IMR-90 (cell line): ENCODE measurements at places on chromosomes 4 and X. TPM values are rescaled to one million over a fixed set of nuclear protein-coding genes. Genes with fewer than 3 reads are reported as not detected.

DNA sequence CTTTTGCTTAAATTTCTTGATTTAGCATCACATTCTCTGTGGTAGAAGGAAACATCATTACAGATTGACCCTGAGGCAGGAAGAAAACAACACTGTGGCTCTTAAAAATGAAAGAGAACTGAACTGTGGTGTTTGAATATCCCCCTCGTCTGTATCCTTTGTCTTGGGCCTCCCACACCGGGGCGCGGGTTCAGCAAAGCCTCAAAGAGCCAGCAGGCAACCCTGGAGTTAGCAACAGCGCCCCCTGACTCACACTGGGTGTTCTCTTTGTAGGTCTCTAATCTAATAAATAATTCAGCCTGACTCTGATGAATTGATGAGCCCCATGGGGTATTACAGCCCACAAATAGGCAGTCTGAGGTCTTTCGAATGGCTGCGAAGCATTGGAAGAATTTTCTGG lies 46.1 kb upstream of the CTSO start:
- no peaks in the 10 kb centered on the region for H3K36me3 ChIP-seq
- no peak for DNase-seq
- H3K27ac ChIP-seq, result no peak overlapping the region
- H3K4me1 ChIP-seq, result no peaks in the 10 kb centered on the region
- H3K27me3 ChIP-seq, result no peaks in the 10 kb centered on the region

DNA sequence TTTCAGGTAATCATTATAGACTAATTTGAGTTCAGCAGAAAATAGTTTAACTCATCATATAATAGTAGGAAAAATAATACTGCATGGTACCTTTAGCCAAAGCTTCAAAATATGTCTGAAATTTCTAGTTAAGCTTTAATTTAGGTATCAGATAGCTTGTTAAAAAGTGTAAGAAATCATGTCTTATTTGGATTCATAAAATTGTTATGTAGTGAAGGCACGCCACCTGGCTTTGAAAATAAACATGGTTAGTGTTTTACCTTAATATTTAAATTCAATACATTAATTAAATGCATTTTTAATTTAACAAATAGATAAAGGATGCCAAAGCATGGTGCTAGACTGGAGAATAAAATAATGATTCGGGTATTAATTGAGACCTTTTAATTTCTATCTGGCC lies 211.4 kb downstream of the FSTL5 start:
- H3K4me3 ChIP-seq, result no peak overlapping the region
- H3K27ac ChIP-seq, result no peak overlapping the region
- no peak for DNase-seq
- no peaks in the 10 kb centered on the region for H3K27me3 ChIP-seq
- H3K36me3 ChIP-seq, result no peaks in the 10 kb centered on the region

DNA sequence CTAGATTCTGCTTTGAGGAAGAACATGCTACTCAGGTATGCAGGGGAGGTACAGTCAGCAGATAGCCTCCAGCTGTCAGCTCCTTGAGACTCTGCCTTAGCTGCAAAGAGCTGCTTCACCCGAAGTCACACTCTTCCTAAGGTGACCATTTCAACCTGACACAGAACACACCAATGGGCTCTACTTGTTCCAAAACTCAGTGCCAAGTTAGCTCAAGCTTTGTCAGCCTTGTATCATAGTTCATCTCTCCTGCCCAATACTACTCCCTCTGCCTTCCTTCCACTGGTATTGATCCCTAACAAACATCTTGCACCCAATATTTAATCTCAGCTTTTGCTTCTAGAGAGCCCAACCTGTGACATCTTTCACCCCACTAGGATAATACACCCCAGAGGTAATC lies 7.8 kb upstream of the SMARCA1 start:
- no peaks in the 10 kb centered on the region; the same call in 1 of the 2 replicates for H3K4me1 ChIP-seq
- H3K4me3 ChIP-seq, result no peak overlapping the region
- H3K27ac ChIP-seq, result no peak overlapping the region
- peaks cover 2% of the 10 kb centered on the region; the same call in 1 of the 2 replicates for H3K27me3 ChIP-seq

DNA sequence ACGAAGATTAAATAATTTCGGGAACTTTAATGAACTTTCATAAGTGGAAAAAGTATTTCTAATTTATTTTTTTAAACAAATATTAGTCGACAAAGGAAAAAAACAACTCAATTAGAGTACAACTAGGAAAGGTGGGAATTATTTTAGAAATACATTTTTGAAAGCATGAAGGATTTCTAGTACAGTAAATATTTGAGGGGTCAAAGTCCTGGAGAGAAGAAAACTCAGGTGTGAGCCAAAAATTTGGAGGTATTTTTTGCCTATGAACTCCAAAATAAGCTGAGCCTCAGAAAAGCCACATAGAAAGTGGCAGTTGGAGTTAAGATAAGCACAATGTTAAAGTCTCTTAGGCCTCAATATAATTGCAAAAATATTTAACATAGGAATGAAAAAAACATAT lies 2017.3 kb downstream of the C4orf33 start:
- no peak overlapping the region for H3K4me3 ChIP-seq
- H3K36me3 ChIP-seq, result no peaks in the 10 kb centered on the region
- no peak for DNase-seq
- H3K4me1 ChIP-seq, result no peaks in the 10 kb centered on the region
- no peak overlapping the region for H3K27ac ChIP-seq
- no peaks in the 10 kb centered on the region for H3K27me3 ChIP-seq

DNA sequence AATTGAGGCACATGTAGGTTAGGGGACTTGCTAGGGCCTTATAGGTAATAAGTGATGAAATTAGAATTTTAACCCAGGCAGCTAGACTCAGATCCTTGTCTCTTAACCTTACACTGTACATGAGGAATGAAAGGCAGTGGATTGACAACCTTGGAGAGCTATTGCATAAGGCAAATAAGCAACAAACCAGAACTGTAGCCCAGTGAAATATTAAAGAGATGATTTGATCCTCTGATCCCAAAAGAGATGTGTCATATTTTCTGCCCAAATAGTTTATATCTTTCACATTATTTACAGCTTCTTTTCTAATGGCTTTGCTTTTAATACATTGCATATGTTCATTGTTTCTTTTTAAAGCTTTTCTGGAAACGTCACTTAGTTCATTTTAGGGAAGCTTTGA lies 252.6 kb downstream of the ANK2 start:
- no peak overlapping the region for H3K4me3 ChIP-seq
- H3K36me3 ChIP-seq, result no peaks in the 10 kb centered on the region
- H3K27ac ChIP-seq, result no peak overlapping the region

GRCh38 chr4:48162162-48162561 lies 28.1 kb upstream of the TXK start:
- no peaks in the 10 kb centered on the region for H3K36me3 ChIP-seq
- peak; percentile 35 for DNase-seq
- no peaks in the 10 kb centered on the region for H3K27me3 ChIP-seq
- H3K4me1 ChIP-seq, result peaks cover 3% of the 10 kb centered on the region; the same call in 1 of the 2 replicates
- no peak overlapping the region for H3K4me3 ChIP-seq

- H3K27me3 ChIP-seq, result no peaks in the 10 kb centered on the region
- peak; percentile 89 for DNase-seq
- H3K36me3 ChIP-seq, result no peaks in the 10 kb centered on the region
- no peak overlapping the region; the same call in 1 of the 2 replicates for H3K27ac ChIP-seq
- H3K4me1 ChIP-seq, result no peaks in the 10 kb centered on the region; the same call in 1 of the 2 replicates
Observed at GRCh38 chrX:22950269-22951266, 49.2 kb upstream of the DDX53 start.

- H3K27ac ChIP-seq, result no peak overlapping the region
- no peaks in the 10 kb centered on the region for H3K27me3 ChIP-seq
- no peak overlapping the region for H3K4me3 ChIP-seq
- H3K4me1 ChIP-seq, result no peaks in the 10 kb centered on the region
- H3K36me3 ChIP-seq, result no peaks in the 10 kb centered on the region
Observed at GRCh38 chr4:75087865-75088264, 154.9 kb downstream of the PARM1 start.

- DNase-seq, result no peak
- H3K4me3 ChIP-seq, result no peak overlapping the region
- H3K4me1 ChIP-seq, result peaks cover 6% of the 10 kb centered on the region; the same call in 1 of the 2 replicates
- H3K27me3 ChIP-seq, result peaks cover 2% of the 10 kb centered on the region; the same call in 1 of the 2 replicates
Observed at GRCh38 chrX:53379747-53380146, 42.7 kb downstream of the SMC1A start.

GRCh38 chr4:90441770-90442169 lies 314.6 kb downstream of the CCSER1 start:
- no peaks in the 10 kb centered on the region for H3K27me3 ChIP-seq
- no peak overlapping the region for H3K27ac ChIP-seq
- no peaks in the 10 kb centered on the region for H3K4me1 ChIP-seq
- no peaks in the 10 kb centered on the region for H3K36me3 ChIP-seq
- no peak for DNase-seq

- no peaks in the 10 kb centered on the region for H3K27me3 ChIP-seq
- DNase-seq, result no peak
- no peak overlapping the region for H3K27ac ChIP-seq
- H3K4me3 ChIP-seq, result no peak overlapping the region
- H3K36me3 ChIP-seq, result no peaks in the 10 kb centered on the region
- H3K4me1 ChIP-seq, result peaks cover 9% of the 10 kb centered on the region; the same call in 1 of the 2 replicates
Observed at GRCh38 chr4:6917461-6918271, 8.0 kb downstream of the TBC1D14 start.

GRCh38 chrX:70552130-70552704 lies 107.6 kb downstream of the DLG3 start:
- H3K4me1 ChIP-seq, result no peaks in the 10 kb centered on the region
- no peaks in the 10 kb centered on the region for H3K36me3 ChIP-seq
- no peak overlapping the region for H3K4me3 ChIP-seq
- DNase-seq, result no peak
- peaks cover 8% of the 10 kb centered on the region for H3K27me3 ChIP-seq
- no peak overlapping the region for H3K27ac ChIP-seq

DNA sequence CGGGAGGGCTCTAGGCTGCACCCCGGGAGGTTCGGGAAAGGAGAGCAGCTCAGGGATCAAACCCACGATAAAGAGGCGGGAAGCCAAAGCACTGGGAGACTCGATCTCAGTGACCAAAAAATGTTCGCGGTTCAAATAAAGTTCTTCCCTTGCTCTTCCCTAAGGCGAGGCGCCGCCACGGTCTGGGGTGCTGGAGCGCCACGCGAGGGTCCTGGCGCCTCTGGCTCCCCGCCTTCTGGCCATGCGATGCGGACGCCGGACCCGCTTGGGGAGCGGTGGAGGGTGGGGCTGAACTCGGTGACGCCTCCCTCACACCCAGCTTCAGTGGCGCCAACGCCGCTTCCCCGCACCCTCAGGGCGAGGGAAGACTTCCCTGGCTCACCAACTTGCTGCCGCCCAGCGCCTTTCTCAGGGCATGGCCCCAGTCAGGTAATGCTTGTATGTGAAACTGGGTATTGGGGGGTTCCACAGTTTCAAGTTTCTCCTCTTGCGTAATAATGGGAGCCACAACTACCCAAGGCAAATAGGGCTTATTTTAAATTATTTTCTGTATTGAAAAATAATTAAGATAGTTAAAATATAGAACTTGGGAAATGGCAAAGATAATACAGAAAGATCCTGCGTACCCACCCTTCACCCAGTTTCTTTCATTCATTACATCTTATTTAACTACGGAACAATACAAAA lies at the start of gene QRFPR:
QRFPR (minus strand) TSS at position 243 of the 687 bp plus-strand sequence. CDS start 371 bp downstream, outside the sequence.
- H3K27ac ChIP-seq, result no peak within 1 kb of the TSS
- no peak for DNase-seq
- no peak within 1 kb of the TSS; the same call in 1 of the 2 replicates for H3K4me3 ChIP-seq
- no peaks in the 10 kb centered on the region for H3K4me1 ChIP-seq
- H3K27me3 ChIP-seq, result peaks cover 17% of the 10 kb centered on the region

DNA sequence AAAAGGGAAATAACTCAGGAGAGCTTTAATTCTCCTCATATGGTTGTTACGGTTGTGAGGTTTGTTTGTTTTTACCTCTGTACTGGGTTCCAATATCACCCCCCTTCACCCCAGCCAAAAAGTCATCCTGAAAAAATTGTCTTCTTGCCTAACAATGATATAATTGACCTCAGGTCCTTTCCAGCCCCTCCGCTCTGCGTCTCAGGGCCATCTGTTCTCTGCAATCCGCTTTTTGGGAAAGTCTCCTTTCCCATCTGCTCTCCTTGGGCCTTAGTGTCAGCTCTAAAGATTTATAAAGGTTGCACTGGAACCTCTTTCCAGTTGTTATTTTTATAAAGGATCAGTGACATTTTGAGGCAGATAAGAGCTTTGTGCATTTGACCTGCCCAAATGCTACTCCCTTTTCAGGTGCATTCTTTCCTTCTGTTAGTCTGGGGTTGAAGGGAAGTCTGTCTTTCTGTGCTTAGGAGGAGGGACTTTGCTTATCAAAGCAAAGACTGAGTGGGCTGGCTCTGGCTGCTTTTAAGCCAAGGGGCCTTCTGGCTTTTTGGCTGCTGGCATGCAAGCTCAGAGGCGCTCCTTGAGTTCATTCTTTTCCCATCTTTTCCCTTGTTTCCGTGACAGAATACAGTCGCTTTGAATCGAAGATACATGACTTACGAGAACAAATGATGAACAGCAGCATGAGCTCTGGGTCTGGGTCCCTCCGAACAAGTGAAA lies 34.1 kb downstream of the DLG3 start:
- DNase-seq, result no peak
- peak overlapping the region; percentile 54 for H3K27ac ChIP-seq
- no peaks in the 10 kb centered on the region; the same call in 1 of the 2 replicates for H3K27me3 ChIP-seq
- peaks cover 22% of the 10 kb centered on the region for H3K4me1 ChIP-seq
- H3K4me3 ChIP-seq, result no peak overlapping the region

DNA sequence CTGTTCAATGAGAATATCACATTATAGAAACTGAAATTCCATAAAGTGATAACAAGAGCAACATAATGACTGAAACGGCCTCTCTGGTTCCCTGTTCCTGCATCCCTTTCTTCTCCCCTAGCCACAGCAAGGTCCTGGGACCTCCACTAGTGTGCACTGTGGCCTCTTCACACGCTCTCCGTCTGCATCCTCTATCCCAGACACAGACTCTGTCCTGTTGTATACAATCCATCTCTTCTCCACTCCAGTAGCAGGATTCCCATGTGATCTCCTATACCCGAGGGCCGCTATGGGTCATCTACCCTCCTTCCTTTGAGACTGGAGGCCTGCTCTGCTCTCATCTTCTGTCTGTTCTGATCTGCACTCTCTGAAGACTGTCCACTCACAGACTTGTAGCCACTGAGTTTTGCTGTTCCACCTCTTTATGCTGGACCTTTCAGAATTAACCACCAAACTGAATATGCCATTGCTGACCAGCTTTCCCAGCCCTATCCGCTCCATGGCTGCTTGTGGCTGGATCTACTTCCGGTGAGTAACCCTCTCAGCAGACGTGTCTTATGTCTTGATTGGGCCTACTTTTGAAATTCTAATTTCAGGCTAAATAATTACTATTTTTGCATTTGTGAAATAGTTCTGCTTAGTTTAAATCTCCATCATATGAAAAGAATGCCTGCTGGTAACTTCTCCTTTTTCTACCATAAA lies 105.1 kb upstream of the NAP1L5 start:
- peak; percentile 34 for DNase-seq
- H3K27ac ChIP-seq, result peak overlapping the region; percentile 26; the same call in 1 of the 2 replicates
- no peak overlapping the region for H3K4me3 ChIP-seq
- H3K27me3 ChIP-seq, result no peaks in the 10 kb centered on the region
- H3K36me3 ChIP-seq, result peaks cover 3% of the 10 kb centered on the region; the same call in 1 of the 2 replicates

DNA sequence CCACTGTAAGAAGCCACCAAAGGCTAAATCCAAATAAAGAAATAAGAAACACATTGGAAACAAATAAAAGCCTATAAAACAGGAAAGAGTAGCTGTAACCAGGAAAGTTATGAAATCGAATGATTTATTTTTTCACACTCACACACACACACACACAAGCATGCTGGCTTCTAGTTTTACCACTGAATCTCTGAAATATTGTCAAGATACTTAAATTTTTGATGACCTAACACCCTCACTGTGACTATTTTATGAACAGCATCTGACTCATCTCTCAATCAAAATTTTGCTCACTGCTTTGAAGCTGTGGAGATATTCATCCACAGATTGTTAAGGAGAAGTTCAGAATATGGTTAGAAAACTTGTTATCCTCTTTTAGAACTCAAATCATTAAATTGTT lies 13.9 kb upstream of the GABRB1 start:
- no peak overlapping the region for H3K27ac ChIP-seq
- DNase-seq, result peak; percentile 37
- H3K4me1 ChIP-seq, result peaks cover 3% of the 10 kb centered on the region; the same call in 1 of the 2 replicates
- H3K36me3 ChIP-seq, result no peaks in the 10 kb centered on the region
- H3K27me3 ChIP-seq, result no peaks in the 10 kb centered on the region

The MAGEA2 gene
- total RNA-seq, result not detected in 2 replicates

The ZNF185 gene
- 3.2 and 3.6 TPM in 2 replicates for total RNA-seq

The RPL39 gene
- 681 and 716 TPM in 2 replicates for total RNA-seq

The TRIM2 gene
- 52.2 and 64.2 TPM in 2 replicates for total RNA-seq
